ENCODE measurements at places on chromosomes 4 and X.

GRCh38 chrX:87728024-87728423 lies 210.4 kb downstream of the KLHL4 start:
- no peaks in the 10 kb centered on the region for H3K4me1 ChIP-seq
- H3K4me3 ChIP-seq, result no peak overlapping the region
- H3K27me3 ChIP-seq, result no peaks in the 10 kb centered on the region
- DNase-seq, result no peak
- H3K27ac ChIP-seq, result no peak overlapping the region

- no peaks in the 10 kb centered on the region for H3K4me1 ChIP-seq
- no peaks in the 10 kb centered on the region for H3K27me3 ChIP-seq
- H3K4me3 ChIP-seq, result peak overlapping the region; percentile 47
- peak; percentile 52 for DNase-seq
Observed at GRCh38 chr4:7193030-7193958, 956 bp downstream of the SORCS2 start.

DNA sequence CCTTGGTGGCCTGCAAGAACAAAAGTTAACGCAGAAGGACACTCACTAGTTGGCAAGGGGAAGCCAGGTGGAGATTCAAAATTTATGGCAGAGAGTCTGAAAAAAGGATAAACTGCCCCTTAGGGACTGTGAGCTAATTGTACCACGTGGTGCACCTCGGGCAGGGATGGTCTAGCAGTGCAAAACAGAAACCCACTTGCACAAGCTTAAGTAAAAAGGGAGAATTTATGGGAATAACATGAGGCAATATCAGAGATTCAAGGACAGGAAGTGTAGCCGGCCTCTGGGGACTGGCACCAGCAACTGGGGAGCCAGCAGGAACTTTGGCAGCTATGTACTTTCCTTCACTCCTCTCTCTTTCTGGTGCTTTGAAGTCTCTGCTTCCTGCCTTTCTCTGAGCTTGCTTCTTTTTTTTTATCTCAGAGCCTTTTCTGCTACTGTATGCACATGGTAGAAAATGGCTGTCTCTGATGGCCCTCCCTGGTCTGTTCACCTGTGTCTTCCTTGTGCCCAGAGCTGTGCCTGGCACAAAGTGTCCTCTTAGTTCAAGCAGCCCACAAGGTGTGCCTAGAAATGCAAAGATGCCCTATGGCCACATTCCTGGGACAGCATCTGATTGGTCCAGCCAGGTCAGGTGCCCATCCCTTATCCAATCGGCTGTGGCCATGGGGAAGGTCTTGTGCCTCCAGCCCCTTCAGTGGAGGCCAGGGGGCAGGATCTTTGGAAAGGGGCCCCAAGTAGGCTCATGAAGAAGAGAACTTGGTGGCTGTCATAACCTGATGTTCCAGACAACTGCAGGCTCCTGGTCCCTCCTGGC lies 114.8 kb upstream of the ATP6AP2 start:
- H3K27me3 ChIP-seq, result no peaks in the 10 kb centered on the region
- H3K4me3 ChIP-seq, result no peak overlapping the region
- H3K27ac ChIP-seq, result no peak overlapping the region
- DNase-seq, result no peak

- H3K4me3 ChIP-seq, result no peak overlapping the region
- DNase-seq, result no peak
- H3K27ac ChIP-seq, result no peak overlapping the region
Observed at GRCh38 chr4:155524926-155525455, 141.7 kb upstream of the GUCY1A1 start.

GRCh38 chrX:17164079-17164478 lies 210.9 kb upstream of the NHS start:
- H3K4me3 ChIP-seq, result no peak overlapping the region
- no peaks in the 10 kb centered on the region for H3K27me3 ChIP-seq
- H3K4me1 ChIP-seq, result no peaks in the 10 kb centered on the region

DNA sequence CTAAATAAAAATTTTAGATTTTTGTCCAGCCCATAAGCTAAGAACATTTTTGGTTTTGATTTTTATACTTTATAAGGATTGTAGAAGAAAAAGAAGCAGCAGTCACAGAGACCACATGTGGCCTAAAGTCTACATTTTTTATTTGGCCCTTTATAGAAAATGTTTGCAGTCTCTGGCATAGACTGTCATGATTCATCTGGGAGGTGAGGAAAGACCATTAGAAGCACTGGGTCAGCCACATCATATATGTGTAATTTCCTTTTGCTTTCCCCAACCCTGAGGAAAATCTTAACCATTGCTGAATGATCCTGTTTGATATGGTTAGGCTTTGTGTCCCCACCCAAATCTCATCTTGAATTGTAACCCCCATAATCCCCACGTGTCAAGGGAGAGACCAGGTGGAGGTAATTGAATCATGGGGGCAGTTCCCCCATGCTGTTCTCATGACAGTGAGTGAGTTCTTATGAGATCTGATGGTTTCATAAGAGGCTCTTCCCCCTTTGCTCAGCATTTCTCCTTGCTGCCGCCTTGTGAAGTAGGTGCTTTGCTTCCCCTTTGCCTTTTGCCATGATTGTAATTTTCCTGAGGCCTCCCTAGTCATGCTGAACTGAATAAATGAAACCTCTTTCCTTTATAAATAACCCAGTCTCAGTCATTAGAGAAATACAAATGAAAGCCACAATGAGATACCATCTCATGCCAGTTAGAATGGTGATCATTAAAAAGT lies 12.1 kb upstream of the COPS4 start:
- no peaks in the 10 kb centered on the region for H3K27me3 ChIP-seq
- no peak overlapping the region for H3K27ac ChIP-seq
- H3K36me3 ChIP-seq, result no peaks in the 10 kb centered on the region
- H3K4me3 ChIP-seq, result no peak overlapping the region
- H3K4me1 ChIP-seq, result no peaks in the 10 kb centered on the region

- H3K4me1 ChIP-seq, result no peaks in the 10 kb centered on the region
- H3K27me3 ChIP-seq, result no peaks in the 10 kb centered on the region
- no peaks in the 10 kb centered on the region for H3K36me3 ChIP-seq
- peak overlapping the region; percentile 47 for H3K27ac ChIP-seq
Observed at GRCh38 chr4:183797445-183798300, 107.4 kb upstream of the STOX2 start.

GRCh38 chr4:61332693-61333092 lies 132.6 kb downstream of the ADGRL3 start:
- no peak for DNase-seq
- no peak overlapping the region for H3K27ac ChIP-seq
- no peak overlapping the region for H3K4me3 ChIP-seq
- H3K4me1 ChIP-seq, result no peaks in the 10 kb centered on the region
- no peaks in the 10 kb centered on the region for H3K27me3 ChIP-seq

DNA sequence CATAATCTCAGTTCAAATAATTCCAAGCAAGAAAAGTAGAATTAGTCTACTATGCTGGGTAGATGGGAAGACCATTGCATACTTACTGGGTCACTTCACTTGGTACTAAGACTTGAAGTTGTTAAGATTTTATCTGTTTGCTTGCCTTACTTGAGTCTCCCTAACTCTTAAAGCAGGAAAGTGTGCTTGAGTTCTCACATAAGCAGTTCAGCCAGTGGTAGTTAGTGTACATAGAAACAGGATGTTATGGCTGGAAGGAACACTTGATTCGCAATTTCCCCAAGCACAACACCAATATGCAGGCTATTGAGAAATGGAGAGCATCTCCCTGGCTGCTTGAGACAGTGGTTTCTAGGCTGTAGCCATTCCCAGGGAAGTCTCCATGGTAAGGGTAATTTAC lies 176.1 kb downstream of the MSL3 start:
- H3K4me3 ChIP-seq, result no peak overlapping the region
- H3K27me3 ChIP-seq, result no peaks in the 10 kb centered on the region
- H3K4me1 ChIP-seq, result no peaks in the 10 kb centered on the region
- no peak for DNase-seq
- no peak overlapping the region for H3K27ac ChIP-seq

GRCh38 chrX:319579-320125 lies 1.1 kb upstream of the GTPBP6 start:
- H3K4me1 ChIP-seq, result no peaks in the 10 kb centered on the region
- DNase-seq, result peak; percentile 48
- peak overlapping the region; percentile 91 for H3K4me3 ChIP-seq
- peak overlapping the region; percentile 64 for H3K27ac ChIP-seq

DNA sequence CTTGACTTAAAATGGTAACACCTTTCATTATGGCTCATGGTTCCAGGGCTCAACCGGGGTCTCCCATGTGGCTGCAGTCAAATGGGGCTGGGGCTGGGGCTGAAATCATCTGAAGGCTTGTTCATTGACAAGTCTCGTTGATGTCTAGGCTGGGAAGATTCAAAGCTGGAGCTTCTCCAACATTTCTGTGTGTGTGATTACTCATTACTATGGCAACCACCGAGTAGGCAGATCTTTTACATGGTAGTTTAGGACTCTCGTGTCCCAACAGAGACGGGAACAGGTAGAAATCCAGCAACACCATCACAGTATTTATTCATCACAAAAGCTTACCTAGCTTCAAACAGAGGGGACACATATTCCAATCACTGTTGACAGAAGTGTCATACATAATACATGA lies 7.8 kb downstream of the YTHDC1 start:
- H3K27me3 ChIP-seq, result no peaks in the 10 kb centered on the region
- H3K4me1 ChIP-seq, result peaks cover 19% of the 10 kb centered on the region
- no peak for DNase-seq
- no peak overlapping the region for H3K27ac ChIP-seq

- H3K27me3 ChIP-seq, result no peaks in the 10 kb centered on the region
- no peak overlapping the region for H3K27ac ChIP-seq
Observed at GRCh38 chr4:123976819-123977218, 580.2 kb downstream of the SPRY1 start.

DNA sequence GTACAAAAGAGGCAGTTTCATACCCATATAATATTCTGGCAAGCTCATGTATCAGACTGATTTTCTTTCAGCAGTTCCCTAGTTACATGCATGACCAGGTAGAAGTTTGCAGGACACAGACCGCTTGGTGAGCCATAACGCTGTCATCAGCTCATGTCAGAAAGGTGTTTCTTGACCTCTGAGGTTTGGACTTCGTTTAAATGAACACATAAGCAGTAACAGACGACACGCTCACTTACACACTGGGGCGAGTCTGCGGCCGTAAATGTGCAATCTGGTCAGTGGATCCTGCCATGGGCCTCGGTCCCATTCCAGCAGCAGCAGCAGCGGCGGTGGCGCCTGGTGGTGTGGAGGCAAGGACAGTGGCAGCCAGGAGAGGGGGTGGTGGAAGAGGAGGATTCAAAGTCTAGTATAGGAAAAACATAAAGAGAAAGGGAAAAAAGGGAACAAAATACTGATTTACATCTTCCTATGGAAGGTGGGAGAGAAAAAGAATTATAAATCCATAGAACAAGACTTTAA lies 111.9 kb upstream of the CBR4 start:
- no peaks in the 10 kb centered on the region for H3K27me3 ChIP-seq
- DNase-seq, result no peak
- H3K36me3 ChIP-seq, result peaks cover 12% of the 10 kb centered on the region
- H3K4me1 ChIP-seq, result peaks cover 30% of the 10 kb centered on the region
- H3K27ac ChIP-seq, result no peak overlapping the region

- H3K4me1 ChIP-seq, result no peaks in the 10 kb centered on the region
- no peaks in the 10 kb centered on the region for H3K27me3 ChIP-seq
- no peaks in the 10 kb centered on the region for H3K36me3 ChIP-seq
- H3K4me3 ChIP-seq, result no peak overlapping the region
Observed at GRCh38 chr4:165464813-165465381, 86.1 kb downstream of the CPE start.

DNA sequence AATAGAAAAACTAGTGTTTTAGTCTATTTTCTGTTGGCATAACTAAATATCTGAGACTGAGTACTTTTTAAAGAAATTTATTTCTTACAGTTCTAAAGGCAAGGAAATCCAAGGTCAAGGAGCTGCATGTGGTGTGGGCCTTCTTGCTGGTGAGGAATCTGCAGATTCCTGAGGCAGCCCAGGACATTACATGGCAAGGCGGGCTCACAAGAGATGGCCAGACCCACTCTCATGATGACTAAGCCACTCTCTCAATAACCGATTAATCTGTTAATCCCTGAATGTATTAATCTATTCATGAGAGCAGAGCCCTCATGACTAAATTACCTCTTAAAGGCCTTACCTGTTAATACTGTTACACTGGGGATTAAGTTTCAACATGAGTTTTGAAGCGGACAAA lies 340.8 kb downstream of the GRXCR1 start:
- no peak for DNase-seq
- H3K27ac ChIP-seq, result no peak overlapping the region
- no peaks in the 10 kb centered on the region for H3K4me1 ChIP-seq
- H3K36me3 ChIP-seq, result no peaks in the 10 kb centered on the region
- H3K4me3 ChIP-seq, result no peak overlapping the region
- no peaks in the 10 kb centered on the region for H3K27me3 ChIP-seq

GRCh38 chr4:118783887-118784286 lies 52.0 kb downstream of the SEC24D start:
- no peaks in the 10 kb centered on the region for H3K27me3 ChIP-seq
- peaks cover 5% of the 10 kb centered on the region for H3K36me3 ChIP-seq
- H3K27ac ChIP-seq, result no peak overlapping the region
- H3K4me3 ChIP-seq, result no peak overlapping the region

DNA sequence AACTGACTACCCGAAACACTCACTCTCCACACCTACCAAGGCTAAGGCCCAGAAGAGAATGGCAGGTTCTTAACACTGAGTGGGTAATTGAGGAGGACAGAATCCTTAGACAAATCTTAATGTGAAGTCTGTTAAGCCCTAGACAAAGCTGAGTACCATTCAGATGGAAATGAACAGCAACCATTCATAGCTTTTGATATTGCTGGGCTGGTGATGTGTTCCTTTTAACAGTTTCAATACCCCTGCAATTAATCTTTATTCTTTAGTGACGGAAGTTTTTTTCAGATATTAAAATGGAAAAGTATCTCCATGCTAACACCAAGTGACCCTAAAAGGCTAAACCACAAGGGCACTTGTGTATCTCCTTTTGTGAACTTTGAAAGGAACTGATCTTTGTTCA lies 334.9 kb downstream of the OPHN1 start:
- H3K4me3 ChIP-seq, result no peak overlapping the region
- H3K36me3 ChIP-seq, result no peaks in the 10 kb centered on the region
- no peak overlapping the region for H3K27ac ChIP-seq
- DNase-seq, result no peak
- H3K27me3 ChIP-seq, result no peaks in the 10 kb centered on the region

GRCh38 chrX:107750263-107750662 lies 25.3 kb downstream of the TSC22D3 start:
- H3K4me1 ChIP-seq, result peaks cover 9% of the 10 kb centered on the region
- no peaks in the 10 kb centered on the region for H3K36me3 ChIP-seq
- H3K4me3 ChIP-seq, result no peak overlapping the region
- DNase-seq, result no peak
- no peaks in the 10 kb centered on the region for H3K27me3 ChIP-seq
- no peak overlapping the region for H3K27ac ChIP-seq

GRCh38 chrX:10722851-10723250 lies 102.5 kb upstream of the MID1 start:
- H3K27me3 ChIP-seq, result no peaks in the 10 kb centered on the region
- DNase-seq, result no peak
- no peak overlapping the region for H3K4me3 ChIP-seq
- no peaks in the 10 kb centered on the region for H3K4me1 ChIP-seq

DNA sequence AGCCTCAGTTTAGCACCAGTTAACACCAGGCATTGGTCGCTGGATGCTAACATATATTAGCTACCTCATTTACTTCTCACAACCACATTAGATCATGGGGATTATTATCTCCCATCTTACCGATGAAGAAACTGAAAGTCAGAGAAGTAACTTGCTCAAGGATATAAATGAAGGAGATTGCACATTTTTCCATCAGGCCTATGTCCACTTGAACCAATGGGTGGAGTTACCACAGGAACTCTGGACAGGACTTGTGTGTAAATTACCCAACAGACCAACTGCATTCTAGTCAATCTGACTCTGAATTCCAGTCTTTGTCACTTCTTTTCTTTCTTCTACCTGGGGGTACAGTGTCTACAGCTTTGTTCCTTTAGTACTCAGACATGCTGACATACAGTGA lies 1.8 kb downstream of the LNX1 start:
- H3K4me3 ChIP-seq, result no peak overlapping the region
- no peak overlapping the region for H3K27ac ChIP-seq
- no peaks in the 10 kb centered on the region for H3K36me3 ChIP-seq
- DNase-seq, result no peak
- no peaks in the 10 kb centered on the region for H3K4me1 ChIP-seq
